ENCODE measurements at places on chromosomes 2 and 18.

DNA sequence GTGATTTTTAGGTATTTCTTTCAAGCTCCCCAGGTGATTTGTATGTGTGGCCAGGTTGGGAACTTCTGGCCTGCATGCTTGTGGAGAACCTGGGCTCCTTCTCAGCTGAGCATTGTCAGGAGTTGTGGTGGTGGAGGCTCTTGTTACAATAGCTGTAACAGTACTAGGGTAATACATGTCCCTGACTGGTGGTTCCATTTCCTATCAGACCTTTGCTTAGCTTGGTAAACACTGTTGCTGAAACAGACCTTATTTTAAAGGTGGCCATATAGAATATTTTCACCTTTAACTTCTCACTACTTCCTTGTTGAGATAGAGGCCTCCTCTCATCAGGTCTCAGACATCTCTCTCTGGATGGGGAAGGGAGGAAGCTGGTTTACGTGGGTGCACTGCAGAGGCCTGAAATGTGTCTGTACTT lies 79.2 kb downstream of the SETBP1 start:
- DNase-seq = no peak

DNA sequence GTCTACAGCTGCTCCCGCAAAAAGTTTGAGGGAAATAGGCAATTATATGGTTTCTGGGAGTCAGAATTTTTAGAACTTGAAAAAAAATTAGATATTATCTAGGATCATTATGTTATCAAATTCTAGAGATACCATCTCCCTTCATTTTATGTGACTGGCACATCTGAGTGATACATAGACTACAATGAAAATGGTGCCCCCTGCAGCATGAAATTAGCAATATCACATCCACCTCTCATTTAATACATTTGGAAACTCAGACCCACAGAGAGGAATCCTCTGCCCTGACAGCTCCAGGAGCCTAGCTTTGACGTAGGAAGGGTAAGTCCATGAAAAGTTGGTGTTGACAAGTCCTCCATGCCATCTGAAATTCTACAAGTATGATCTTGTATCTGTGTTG lies 381.6 kb downstream of the SUCLG1 start:
- peak; percentile 35 for DNase-seq

DNA sequence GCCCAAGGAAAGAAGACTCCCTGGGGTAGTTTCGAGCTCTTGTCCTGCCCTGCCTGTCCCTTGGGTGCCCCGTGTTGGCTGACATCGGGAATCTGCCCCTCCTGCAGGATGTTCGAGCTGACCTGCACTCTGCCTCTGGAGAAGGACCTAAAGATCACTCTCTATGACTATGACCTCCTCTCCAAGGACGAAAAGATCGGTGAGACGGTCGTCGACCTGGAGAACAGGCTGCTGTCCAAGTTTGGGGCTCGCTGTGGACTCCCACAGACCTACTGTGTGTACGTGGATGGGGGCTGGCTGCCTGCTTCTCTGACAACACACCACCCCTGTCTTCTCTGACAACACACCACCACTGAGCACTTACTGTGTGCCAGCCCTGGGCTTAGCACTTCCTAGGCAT lies 210.8 kb downstream of the DYSF start:
- no peak for DNase-seq

- no peak for DNase-seq
Measured at GRCh38 chr18:23857756-23858155, 156.8 kb upstream of the TTC39C start.

- no peak for DNase-seq
Measured at GRCh38 chr18:303607-304006, 35.8 kb upstream of the THOC1 start.

DNA sequence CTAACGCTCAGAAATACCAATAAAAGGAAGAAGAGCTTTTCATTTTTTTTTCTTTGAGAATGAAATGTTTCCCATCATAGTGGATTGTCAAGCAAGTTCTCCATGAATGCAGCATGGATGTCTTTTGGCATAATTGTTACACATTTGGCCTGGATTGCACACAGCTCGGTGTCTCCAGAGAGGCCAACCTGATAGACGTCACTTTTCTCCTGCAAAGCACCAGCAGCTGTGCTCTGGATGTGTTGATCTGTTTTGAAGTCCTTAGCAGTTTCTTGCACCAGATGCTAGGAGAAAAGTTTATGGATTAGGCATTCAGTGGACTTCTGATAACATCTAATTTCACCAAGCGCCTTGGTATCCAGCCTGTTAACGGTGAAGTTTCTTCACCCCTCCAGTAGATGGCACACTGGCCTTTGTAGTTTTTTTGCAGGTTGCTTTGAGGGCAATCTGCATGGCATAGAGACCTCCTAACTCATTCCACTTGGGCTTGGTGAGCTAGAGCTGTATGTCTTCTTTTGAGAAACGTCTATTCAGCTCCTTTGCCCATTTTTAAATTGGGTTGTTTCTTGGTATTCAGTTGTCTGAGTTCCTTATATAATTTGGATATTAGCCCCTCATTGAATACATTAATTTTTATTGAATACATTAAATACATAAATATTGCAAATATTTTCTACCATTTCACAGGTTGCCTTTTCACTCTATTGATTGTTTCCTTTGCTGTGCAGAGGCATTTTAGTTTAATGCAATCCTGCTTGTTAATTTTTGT lies 59.7 kb downstream of the PTH2R start:
- peak; percentile 58 for DNase-seq

- no peak for DNase-seq
Measured at GRCh38 chr2:198141726-198142125, 337.3 kb downstream of the PLCL1 start.

- no peak for DNase-seq
Measured at GRCh38 chr2:48531141-48531648, 1.2 kb downstream of the STON1 start.

- no peak for DNase-seq
Measured at GRCh38 chr18:52387175-52387574, 47.2 kb downstream of the DCC start.

- DNase-seq = peak; percentile 52
Measured at GRCh38 chr18:50009773-50010335, 185.1 kb downstream of the MYO5B start.

- no peak for DNase-seq
Measured at GRCh38 chr2:926259-926793, 24.3 kb upstream of the SNTG2 start.

DNA sequence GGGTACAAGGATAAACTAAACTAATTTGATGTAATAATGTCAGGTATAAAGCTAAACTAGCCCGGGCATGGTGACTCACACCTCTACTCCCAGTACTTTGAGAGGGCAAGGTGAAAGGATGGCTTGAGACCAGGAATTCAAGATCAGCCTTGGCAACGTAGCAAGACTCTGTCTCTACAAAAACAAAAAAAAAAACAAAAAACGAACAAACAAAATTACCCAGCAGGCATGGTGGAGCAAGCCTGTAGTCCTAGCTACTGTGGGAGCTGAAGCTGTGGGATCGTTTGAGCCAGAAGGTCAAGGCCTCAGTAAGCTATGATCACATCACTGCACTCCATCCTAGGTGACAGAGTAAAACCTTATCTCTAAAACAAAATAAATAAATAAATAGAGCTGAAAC lies 131.8 kb upstream of the KYNU start:
- no peak for DNase-seq

- DNase-seq = peak; percentile 50
Measured at GRCh38 chr18:7272311-7273049, 41.6 kb downstream of the LRRC30 start.

GRCh38 chr2:143410082-143410897 lies 281.1 kb downstream of the ARHGAP15 start:
- no peak for DNase-seq

DNA sequence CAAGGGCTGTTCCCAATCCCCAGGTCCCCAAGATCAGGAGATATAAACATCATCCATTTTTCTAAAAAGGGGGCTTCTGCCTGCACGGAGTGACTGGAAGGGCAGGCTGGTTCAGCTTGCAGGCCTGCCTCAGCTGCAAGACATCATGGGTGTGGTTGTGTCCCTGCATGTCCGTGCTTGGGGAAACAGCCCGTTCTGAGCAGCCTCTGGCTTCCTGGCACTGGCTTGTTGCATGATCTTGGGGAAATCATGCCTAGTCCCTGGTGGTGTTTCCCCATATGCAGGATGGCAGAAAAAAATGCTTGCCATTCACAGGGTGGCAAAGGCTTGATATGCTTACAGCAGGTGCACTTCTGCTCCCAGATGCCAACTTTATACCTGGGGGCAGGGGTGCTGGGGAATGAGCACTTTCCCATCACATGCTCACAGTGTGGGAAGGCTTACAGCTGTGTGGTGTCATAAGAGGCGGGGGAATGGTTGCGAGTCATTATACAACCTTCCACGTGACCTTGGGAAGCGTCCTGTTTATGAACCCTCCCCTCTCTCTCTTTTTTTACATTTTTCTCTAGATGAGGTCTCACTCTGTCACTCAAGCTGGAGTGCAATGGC lies 7.2 kb downstream of the PCARE start:
- no peak for DNase-seq

- no peak for DNase-seq
Measured at GRCh38 chr2:195468771-195469170, 188.3 kb upstream of the SLC39A10 start.

DNA sequence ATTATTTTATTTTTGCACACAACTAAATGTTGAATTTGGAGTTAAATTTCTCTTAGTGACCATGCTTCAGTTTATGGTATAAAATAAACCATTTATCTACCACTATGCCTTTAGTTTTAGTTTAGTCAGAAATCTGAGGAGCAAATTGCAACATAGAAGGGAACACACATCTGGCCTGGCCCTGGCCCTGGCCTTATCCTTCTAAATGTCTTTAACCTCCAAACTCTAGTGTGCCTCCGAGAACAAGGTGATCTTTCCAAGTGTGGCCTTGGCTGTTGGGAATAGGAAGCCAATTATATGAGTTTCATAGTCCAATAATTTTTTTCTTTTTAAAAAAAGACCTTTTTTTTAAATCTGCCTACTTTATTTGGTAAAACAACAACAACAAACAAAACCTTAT lies 31.8 kb upstream of the GREB1L start:
- no peak for DNase-seq

- no peak for DNase-seq
Measured at GRCh38 chr2:163255086-163255485, 416.5 kb upstream of the KCNH7 start.

DNA sequence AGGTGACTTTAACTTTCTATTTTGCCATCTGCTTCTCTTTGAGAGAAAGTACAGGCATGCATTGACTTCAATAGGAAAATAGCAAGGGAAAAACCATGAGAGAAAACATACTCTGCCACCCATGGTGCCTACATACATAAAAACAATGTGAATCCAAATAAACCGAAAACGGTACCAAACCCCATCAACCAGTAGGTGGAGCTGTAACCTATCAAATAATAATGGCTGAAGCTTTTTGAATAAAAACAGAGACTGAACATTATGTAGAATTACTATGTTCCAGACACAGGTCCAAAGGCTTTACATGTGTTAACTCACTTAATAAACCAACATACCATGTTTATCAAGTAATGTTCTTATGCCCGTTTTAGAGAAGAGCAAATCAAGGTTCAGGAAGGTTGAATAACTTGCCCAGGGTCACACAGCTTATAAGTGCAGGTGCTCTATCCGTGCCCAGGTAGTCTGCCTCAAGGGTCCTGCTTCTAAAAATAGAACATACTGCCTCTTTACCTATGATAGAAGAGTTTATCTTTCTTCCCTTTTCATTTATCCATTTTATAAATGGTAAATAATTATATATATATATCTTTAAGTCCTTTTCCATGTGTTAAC lies 293.9 kb upstream of the SYT4 start:
- peak; percentile 77 for DNase-seq

DNA sequence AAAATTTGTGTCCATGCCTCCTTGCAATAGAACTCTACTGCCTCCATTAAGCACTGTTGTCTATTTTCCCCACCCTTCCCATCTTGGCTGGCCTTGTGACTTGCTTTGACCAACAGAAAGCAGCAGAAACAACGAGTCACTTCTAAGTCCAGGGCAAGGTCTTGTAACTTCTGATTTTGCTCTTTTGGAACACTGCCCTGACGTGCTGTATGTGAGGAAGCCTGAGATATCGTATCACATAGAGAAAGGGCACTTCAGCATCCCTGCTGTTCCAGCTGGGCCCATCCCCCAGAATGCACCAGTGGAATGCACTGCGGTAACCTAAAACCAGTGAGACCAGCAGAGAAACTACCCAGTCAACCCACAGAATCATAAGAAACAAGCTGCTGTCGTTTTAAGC lies 28.1 kb downstream of the NCKAP1 start:
- DNase-seq = no peak

DNA sequence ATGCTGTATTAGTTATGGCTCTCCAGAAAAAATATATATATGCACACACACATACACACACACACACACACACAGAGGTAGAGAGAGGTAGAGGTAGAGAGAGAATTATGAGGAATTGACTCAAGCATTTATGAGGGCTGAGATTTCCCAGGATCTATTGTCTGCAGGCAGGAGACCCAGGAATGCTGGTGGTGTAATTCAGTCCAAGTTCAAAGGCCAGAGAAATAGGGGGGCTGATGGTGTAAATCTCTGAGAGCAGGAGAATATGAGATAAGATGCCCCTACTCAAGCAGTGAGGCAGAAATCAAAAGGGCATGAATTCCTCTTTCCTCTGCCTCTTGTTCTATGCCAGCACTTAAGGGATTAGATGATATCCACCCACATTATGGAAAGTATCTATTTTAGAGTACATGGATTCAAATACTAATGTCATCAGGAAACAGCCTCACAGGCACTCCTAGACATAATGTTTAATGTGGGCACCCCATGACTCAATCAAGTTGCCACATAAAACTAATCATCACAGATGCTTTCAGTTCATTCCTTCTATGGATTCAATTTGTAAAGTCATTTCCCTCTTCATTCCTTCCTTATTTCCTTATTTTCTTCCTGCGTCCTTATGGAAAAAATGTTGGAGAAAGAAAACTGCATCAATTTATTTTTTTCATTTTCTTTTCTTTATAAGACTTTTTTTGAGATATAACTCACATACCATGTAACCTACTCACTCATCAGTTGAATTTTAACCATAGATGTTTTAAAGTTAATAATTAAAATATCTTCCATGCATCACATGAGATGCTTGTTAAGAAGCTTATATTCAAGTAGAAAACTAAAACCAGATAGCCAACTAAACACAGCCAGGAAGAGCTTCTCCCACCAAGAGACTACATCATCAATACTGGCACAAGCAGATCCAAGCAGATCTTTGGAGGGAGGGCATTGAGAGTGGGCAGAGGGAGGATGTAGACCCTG lies 406.2 kb downstream of the MBD2 start:
- DNase-seq = no peak

- DNase-seq = peak; percentile 3
Measured at GRCh38 chr2:167890739-167891138, 356.7 kb downstream of the STK39 start.

DNA sequence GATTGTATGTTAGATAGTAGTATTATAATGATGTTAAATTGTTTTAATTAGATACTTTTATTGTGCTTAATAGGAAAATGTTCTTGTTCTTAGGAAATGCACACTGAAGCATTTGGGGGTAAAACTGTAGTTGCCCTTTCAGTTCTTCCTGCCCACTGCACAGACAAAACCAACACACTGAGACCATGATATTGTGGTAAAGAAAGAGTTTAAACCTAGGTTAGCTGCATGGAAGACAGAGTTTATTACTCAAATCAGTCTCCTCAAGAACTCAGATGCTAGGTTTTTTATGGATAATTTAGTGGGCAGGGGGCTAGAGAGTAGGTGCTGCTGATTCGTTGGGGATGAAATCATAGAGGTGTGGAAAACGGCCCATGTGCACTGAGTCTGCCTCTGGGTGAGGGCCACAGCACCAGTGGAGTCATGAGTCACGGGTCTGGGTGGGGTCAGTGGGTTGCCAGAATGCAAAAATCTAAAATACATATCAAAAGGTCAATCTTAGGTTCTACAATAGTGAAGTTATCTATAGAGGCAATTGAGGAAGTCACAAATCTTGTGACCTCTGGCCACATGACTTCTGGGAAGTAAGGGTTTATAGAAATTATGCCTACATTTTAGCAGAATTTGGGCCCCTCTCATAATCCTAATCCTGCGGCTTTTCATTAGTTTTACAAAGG lies 283.4 kb upstream of the FBXO11 start:
- no peak for DNase-seq
